IPS DF 19.7 (cell line): ENCODE measurements at places on chromosomes 5 and 9.

DNA sequence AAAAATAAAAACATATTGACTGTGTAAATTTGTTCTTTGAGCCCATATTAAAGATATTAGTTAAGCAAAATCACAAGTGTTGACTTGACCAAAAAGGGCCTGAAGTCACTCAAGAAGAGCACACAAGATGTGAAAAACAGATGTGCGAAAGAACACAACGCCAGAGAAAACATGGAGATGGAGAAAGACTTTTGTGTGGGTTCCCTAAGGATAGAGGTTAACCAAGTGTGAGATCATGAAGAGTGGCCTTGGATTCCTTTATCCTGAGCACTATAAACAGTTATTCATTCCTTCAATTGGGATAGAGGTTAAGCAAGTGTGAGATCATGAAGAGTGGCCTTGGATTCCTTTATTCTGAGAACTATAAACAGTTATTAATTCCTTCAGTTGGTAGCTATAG lies 361.8 kb downstream of the CDH18 start:
- DNase-seq, result no peak

- DNase-seq, result no peak
Measured at GRCh38 chr9:130693101-130693425, 517 bp upstream of the EXOSC2 start.

- no peak for DNase-seq
Measured at GRCh38 chr9:114721491-114722079, 39.6 kb upstream of the TEX48 start.

- no peak for DNase-seq
Measured at GRCh38 chr9:77598524-77598923, 49.6 kb downstream of the GNA14 start.

DNA sequence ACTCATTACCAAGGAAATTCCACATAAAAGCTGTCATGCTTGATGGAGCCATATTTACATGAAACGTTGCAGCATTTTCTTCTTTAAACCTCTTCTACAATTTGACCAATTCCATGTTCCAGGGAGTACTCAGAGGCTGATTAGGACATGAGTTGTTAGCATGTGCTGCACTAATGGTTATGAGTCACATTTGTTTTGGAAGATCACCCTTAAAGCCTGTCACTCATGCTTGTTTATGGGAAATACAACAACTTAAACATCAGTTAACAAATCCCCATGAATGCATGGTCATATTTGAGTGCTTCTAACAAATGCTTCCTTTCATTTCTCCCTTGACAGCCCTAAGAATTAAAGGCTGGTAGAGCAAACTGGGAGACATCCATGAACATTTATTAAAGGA lies 156.1 kb downstream of the GHR start:
- DNase-seq, result no peak

- no peak for DNase-seq
Measured at GRCh38 chr9:136028760-136029470, 66.2 kb downstream of the NACC2 start.

DNA sequence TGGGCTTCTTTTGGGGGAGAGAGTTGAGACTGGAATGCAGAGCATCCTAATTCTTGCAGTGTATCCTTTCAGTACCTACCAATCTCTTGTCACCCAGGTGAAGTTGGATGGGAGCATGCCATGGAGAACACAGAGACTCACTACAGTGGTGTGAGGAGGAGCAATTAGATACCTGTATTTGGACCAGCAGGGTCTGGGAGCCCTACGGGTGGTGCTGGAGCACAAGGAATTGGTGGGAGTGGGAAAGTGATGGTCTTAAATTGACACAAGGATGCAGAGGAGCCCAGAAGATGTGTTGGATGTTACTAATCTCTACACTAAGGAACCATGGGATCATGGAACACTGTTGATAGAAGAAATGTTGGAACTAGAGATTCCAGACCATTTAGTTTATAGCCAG lies 212.7 kb downstream of the CHSY3 start:
- DNase-seq, result no peak
